Kidney (tissue), 22 donors: ENCODE measurements at places on chromosomes 7 and 10.

DNA sequence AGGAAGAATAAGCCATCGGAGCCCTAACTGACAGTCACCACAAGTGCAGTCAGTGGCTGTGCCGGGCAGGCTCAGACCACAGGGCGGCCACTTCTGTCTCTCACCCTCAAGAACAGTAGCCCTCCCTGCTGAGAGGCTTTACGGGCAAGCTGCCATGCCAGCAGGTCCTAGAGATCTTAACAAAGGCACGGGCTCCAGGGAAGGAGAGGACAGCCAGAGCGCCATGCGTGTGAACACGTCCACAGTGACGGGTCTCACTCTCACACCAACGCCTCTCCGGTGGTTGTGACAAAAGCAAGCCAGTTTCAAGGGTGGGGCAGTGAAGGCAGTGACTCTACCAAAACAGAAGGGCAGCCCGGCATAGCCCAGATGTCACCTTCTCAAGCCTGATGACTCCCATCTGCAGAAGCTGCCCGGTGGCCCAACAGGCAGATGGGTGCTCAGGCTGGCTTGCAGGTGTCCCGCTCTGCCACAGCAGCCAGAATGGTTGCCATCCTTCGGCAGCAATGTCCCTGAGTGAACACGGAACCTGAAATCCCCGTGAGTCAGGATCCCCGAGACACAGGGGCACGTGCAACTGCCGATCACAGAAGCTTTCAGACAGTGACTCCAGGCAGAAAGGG is 102.0 kb downstream of the FAM53B start:
- DNase-seq = no peak

DNA sequence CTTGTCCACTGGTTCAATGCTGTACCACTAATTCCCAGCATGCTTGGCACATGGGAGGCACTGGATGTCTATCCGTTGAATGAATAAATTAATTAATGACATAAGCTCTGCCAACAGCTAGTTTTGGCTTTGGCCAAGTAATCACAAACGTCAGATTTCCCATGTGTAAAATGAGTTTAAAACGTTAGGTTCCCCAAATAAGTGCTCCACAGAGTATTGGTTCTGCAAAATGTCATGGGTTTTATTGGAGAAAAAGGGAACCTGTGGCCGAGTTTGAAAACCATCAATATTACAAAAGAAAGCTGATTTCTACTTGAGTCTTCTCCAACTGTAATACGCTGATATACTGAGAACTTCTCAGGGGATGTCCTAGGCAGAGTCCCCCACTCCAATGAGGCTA is 23.2 kb downstream of the ELMO1 start:
- no peak for DNase-seq

GRCh38 chr7:21221130-21221529 is 206.8 kb upstream of the SP4 start:
- no peak for DNase-seq

DNA sequence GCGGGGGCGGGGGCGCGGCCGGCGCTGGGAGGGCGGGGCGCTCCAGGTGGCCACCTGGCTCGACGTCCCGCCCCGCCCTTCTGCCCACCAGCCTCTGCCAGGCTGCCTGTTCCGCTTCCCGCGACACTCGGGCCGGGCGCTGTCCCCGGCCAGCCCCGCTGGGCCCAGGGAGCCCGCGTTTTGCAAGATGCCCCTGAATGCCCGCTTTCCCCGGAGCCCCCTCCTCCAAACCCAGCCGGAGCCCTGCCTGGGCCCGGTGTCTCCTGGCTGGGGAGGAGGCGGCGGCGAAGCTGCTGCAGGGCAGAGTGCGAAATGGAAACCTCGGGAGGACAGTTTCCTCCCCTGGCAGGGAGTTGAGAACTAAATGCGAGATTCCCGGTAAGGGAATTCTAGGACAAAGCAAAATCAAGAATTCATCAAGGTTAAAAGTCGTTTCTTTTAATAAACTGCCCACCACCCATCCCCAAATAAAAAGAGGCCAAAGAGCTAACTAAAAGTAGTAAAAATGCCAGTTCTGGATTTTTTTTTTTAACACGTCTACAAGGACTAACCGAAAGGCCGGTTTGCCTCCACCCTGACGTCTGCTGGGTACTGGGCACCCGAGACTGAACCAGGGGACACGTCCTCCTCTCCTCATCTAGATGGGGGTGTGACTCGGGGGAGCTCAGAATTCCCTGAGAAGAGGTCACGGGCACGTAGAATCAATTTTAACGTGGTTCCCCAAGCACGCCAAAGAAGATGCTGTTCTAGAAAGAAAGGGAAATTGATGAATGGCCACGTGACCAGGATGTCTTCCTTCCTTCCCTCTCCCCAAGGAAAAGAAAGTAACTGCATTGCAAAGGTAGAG is 200.4 kb upstream of the NFE2L3 start:
- no peak for DNase-seq

GRCh38 chr10:21364196-21365114 is 161.0 kb downstream of the SKIDA1 start:
- no peak for DNase-seq
